Fibroblast of the conjunctiva (primary cell): ENCODE measurements at places on chromosomes 3 and 15.
A peak's percentile ranks its signal among the peaks of the same experiment; 100 is the strongest.

- DNase-seq: no peak
These were observed 183.3 kb downstream of the WDR76 start for GRCh38 chr15:44010089-44010488.

GRCh38 chr3:168620854-168621253 is 525.1 kb upstream of the GOLIM4 start:
- DNase-seq: no peak

GRCh38 chr15:51833772-51834171 is 4.3 kb downstream of the TMOD3 start:
- no peak for DNase-seq

DNA sequence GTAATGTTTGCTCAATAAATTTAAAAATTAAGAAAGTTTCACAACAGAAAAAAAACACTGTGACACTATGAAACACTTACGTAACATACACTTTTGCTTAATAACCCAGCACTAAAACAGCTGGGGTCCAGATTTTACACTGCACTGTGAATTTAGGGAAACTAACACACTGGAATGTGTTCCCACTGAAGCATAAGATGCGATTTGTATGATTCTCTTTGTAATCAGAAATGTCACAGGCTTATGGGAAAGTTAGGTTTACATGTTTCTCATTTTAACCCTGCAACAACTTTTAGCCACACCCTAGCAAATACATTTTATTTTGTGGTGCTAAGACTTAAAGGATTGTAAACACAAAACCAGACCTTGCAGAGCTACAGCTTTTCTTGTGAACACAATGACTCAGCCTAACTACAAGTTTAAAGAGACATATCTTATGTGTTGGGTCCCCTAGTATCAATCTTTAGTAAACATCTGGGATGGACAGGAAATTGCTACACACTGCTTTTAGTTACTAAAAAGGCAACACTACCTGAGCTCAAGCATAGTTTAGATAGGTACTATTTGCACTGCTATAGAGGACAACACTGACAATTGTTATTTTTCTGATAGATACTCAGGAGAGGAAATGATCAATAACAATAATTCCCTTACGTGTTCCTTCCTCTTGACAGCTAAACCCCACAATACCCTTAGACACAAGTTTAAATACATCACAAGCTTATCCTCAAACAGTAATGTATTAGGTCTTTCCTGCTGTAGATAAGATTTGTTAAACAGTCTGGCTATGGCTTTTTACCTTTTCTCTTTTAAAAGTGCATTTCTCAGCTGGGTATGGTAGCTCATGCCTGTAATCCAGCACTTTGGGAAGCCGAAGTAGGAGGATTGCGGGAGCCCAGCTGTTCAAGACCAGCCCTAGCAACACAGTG is 3.8 kb downstream of the PLD1 start:
- DNase-seq: peak; percentile 73

DNA sequence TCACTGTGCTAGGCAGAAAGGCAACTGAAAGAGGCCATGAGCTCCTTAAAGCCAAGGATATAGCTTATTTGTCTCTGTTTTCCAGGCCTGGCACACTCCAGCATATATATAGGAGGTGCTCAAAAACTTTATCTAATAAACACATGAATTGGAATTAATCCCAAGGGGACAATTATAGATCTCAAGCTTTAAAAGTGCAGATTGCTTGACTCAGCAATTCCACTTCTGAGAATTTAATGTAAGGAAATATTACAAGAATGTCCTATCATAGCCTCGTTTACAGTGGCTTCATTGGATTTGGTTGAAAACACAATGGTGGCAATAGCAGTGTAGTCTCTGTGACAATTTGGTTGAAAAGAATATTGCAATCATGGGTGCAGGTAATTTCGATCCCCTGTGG is 267.3 kb downstream of the SHQ1 start:
- DNase-seq: no peak

DNA sequence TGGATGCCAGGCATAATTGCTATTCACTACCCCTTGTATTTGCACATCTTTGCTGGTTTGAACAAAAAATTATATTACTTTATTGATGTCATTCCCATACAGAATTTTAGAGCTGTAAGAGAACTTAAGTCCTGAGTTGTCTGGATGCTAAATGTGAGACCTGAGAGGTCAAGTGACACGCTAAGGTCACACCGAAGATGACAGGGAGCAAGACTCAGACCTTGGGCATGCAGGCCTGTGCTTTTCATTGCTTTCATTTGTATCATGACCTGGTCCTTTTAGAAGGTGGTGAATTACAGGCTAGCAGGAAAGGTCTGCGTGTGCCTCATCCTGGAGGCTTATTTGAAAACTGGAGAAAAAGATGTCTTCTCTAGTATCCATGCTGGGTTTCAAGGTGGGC is 312.0 kb upstream of the RASGRP1 start:
- DNase-seq: no peak

- no peak for DNase-seq
These were observed 3.9 kb downstream of the PHLDB2 start for GRCh38 chr3:111862974-111863373.

DNA sequence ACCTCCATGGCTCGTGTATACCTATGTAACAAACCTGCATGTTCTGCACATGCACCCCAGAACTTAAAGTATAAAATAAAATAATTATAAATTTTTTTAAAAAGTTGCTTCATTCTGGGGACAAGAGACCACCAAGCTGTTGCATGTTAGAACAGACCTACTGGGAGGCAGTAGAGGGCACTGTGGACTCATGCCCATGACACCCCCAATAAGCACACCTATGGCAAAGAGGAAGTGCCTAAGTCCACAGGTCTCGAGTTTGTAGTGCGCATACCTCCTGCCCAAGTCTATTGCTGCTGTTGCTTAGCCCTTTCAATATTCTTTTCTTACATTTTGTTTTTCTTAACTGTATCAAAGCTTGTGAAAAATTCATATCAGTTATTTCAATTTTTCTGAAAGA is 267.9 kb upstream of the THBS1 start:
- DNase-seq: no peak

DNA sequence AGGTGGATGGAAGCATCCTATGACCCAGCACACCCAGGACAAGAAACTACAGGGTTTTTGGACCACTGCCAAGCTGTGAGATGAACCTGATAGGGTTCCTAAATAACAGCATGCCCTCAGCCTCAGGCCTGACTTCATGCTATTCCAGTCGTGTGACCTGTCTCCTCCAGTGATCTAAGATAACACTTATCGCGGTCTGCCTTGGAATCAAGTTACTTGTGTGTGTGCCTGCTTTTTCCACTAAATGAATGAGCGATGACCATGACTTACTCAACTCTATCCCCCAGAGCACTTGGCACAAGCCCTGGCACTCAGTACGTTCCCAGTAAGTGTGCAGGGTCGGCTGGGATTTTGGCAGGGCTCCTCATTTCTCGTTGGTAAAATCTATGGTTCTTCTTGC is 172.7 kb upstream of the TP63 start:
- DNase-seq: no peak

DNA sequence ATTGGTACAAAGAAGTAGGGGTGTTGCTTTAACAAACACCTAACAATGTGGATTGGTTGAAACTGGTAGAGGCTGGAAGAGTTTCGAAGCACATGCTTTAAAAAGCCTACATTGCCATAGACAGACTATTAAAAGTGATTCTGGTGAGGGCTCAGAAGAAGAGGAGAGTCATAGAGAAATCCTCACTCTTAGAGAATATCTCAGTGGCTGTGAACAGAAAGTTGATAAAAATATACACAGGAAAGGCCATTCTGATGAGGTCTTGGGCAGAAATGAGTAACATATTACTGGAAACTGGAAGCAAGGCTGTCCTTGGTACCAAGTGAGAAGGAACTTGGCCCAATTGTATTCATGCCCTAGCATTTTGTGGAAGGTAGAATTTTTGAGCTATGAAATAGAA is 173.7 kb upstream of the CRBN start:
- DNase-seq: no peak

GRCh38 chr3:194985031-194985578 is 285.9 kb downstream of the XXYLT1 start:
- DNase-seq: peak; percentile 34

DNA sequence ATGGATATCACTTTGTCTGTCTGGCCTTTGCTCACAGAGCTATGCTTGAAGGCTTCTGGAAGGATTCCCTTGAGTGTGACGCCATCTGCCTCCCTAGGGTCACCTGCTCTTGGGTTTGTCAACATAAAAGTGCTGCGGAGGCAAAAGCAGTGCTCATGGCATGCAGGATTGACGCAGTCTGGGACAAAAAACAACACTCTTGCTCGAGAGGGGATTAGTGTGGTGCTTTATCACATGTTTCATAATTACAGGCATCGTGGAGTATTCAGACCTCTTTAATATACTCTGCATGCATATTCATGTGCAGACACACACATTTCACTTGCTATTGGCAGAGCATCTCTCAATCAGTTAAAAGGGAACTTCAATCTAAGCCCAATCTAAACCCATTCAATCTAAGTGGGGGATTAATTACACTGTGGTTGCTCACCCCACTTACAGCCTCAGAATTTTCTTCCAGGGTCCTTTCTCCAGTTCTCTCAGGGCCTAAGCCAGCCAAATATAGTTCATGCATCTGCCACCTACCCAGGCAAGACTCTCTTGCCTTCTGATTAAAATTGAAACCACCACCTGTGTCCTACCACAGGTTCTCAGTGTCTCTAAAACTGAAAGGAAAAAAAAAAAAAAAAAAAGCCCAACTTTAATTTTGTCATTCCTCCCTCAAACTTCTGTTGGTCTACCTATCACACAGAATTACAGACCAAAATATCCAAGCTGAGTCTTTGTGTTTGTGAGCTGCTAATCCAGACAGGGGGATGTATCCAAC is 75.6 kb downstream of the BFSP2 start:
- no peak for DNase-seq

DNA sequence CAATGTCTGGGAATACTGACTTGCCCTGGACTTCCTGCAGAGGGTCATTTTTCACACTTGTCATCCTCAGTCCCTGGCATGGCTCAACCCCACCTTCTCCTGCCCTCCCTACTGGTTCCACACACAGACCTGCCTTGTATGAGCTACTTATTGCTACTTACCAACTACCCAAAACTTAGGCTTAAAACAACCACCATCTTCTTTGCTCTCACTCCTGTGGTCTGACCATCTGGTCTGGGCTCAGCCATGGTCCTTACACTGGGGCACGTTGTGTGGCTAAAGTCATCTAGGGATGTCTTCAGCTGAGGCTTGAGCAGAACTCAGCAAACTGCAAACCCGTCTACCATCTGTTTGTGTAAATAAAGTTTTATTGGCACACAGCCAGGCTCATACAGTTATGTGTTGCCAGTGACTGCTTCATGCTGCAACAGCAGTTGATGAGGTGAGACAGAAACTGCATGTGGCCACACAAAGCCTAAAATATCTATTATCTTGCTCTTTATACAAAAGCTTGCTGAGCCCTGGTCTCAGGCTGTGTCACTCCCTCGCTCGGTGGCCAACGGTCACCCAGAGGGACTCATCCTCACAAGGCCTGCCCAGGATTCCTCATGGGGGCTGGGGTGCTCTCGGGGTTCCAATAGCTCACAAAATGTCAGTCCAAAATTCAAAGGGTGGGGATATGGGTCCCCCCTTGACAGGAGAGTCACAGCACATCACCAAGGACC is 43.5 kb downstream of the KLF15 start:
- no peak for DNase-seq

GRCh38 chr3:187770224-187770623 is 25.0 kb upstream of the BCL6 start:
- DNase-seq: no peak
